ENCODE measurements at places on chromosomes 4 and X.

DNA sequence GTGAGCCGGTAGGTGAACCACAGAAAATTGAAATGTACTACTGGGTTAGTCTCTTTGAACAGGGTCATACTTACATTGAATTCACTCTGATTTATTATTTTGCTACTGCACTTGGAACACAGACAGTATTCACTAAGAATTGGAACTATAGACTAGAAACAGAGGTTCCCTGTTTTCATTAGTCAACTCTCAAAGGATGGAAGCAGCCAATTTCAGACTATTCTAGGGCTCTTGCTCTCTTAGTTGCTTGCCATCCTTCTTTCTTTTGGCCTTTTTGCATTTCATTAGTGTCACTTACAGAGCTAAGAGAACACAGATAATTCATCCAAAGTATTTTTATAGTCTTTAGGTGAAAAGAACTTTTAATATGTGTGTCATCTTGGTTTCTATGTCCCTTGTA, 52.6 kb downstream of the SHROOM3 start:
- DNase-seq = no peak

DNA sequence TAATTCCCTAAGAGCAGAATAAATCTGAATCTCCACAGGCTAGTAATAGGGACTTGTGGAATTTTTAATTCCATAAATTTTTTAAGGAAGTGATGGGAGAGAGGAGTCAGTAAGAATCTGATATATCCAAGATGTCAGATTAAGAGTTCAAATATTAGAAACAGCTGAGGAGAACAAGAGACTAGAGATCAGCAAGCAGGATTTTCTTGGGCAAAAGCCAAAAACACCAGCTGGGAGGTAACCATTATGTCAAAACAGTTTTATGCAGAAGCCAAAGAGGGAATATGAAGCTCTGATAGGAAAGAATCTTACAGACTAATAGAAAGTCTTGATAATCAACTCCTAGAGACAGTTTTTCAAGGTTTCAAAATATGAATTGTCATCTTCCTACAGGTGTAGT, 72.2 kb upstream of the RBPJ start:
- DNase-seq = no peak

GRCh38 chrX:73963682-73964081, 340.3 kb upstream of the ZCCHC13 start:
- DNase-seq = no peak

DNA sequence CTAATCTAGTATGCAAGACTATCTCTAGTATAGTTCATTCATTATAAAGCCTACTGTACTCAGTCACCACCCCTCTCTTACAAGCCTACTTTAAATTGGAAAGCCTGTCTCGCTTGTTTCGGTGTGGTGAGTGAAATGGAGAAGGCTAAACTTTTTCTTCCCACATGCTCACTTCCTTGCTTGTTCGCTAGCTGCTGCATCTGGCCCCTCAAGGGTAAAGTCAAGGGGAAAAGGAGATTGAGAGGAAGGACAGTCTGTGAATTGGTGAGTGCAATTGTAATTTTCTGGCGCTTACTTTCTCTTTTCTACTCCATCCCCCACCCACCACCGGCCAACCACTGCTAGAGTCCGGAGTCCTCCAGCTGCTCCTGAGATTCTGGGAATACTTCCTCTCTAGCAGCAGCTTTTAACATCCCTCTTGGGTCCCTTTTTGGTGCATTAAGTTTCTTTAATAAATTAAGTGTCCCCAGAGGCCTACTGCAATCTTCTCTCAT, 12.1 kb upstream of the ARAP2 start:
- DNase-seq = no peak

GRCh38 chr4:23853986-23854660, 35.7 kb downstream of the PPARGC1A start:
- DNase-seq = no peak

- peak; percentile 78 for DNase-seq
Observed at GRCh38 chr4:183986971-183987946, 82.2 kb downstream of the STOX2 start.

DNA sequence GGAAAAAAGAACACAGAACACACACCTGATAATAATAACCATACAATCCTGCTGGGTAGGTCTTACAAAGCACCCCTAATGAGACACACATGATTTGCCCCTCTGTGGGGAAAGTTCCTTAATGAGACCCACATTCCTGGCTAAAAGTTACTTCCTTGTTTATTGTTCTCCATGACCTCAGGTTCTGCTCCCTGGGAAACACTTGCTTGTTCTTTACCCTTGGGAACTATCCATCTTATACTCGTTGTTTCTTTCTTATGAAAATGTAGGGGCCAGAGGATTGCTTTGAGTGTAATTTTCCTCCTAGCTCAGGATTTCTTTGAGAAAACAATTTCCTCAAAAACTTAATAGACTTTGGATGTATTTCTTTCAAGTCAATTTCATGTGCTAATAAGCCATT, 52.1 kb upstream of the PCDH10 start:
- DNase-seq = no peak

GRCh38 chr4:4780729-4781244, 78.7 kb upstream of the MSX1 start:
- peak; percentile 23 for DNase-seq

DNA sequence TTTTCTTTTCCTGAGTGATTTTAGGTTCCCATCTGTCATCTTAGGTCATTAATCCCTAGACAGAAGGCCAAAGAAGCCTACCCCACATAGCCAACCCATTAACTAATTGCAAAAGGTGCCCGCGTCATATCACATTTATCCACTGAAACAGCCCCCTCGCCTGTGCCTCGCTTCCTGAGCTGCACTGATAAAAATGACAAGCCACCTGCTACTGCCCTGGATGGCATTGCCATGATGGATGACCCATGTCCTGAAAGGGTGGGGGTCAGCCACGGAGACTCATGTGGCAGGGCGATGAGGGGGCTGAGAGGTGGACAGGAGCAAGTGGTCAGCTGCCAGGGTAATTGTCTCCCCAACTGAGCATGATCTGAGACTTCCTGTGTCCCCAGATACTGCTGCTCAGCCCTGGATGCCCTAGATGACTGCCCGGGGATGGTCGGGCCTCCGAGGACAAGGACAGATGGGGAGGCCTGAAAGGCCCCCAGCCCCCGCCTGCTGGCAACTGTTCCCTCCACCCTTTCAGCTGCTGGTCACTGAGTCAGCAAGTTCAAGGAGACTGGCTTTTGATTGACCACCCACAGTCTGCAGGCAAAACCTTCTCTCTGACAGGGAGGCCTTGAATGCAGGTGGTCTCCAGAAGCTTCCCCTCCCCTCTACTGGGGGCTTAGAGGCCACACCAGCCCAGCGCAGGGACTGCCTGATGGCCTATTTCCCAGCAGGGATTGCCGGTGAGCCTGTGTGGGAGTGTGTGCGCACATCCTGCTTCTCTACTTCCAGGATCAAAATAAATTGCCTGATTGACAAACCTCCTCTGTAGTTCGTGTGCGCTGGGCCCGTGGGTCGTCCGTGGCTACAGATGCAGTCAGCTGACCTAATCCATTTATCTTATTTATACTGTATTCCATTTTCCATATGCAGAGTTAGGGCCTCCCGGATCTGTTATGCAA, 496.3 kb downstream of the BCOR start:
- no peak for DNase-seq

- no peak for DNase-seq
Observed at GRCh38 chr4:161929956-161930355, 233.8 kb downstream of the FSTL5 start.

GRCh38 chr4:56612282-56612681, 68.8 kb downstream of the HOPX start:
- DNase-seq = no peak

GRCh38 chrX:21479695-21480270, 105.6 kb downstream of the CNKSR2 start:
- peak; percentile 21 for DNase-seq

DNA sequence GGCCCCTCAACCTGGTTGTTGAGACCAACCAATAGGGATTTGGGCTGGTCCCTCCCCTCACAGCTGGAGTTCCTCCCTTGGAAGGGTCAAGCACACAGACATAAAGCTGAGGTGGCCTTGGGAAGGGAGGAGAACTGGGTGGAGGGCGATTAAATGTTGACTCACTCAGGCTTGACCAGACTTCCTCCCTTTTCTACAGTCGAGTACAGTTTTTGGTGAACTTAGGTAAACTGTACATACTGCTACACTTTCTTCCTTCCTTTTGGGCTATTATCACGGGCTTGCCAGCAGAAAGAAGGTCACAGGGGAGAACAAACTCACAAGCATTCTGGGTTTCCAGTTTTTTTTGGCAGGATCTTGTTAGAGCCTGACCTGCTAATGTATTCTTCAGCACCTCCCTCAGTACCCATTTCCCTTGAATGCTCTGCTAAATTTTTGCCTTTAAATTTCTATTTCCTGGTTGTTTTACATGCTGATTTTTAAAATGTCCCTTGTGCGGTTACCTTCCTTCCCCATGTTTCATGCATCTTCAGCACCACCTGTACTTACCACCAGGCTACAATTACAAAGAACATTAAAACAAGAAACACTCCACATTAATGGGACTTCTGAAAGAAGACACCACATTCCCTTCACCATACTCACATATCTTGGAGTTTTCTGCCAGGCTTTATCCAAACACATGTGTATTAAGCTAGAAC, 135.2 kb upstream of the RASGEF1B start:
- DNase-seq = peak; percentile 8

DNA sequence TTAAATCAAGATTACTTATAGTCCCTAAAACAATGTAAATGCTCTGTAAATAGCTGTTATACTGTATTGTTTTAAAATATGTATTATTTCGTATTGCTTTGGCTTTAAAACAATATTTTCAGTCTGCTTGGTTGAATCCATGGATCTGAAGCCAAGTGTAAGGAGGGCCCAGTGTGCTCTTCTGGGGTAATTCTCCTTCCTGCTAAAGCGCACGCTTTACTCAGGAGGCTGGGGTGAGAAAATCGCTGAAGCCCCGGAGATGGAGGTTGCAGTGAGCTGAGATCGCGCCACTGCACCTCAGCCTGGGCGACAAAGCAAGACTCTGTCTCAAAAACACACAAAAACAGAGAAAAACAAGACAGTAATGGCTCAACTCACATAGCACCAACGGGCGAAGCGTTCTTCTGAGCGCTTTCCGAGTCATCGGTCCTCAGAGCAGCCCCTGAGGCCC, 391 bp upstream of the IDUA start:
- no peak for DNase-seq

DNA sequence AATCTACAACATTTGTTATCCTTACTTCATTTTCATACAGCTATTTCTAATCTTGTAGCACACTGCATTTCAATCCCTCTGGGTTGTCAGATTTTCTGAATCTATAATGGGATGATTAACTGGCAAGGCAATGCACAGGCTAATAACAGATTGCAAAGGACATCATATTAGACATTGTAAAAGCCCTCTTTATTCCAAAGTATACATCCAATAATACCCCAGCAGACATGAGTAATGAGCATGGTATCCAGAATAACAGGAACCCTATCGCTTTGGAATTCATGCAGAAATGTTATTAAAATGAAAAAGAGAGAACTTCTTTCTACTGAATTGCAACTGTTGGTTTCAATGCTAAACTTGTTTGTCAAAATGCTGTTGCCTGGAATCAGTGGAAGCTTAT, 122.9 kb downstream of the C4orf33 start:
- DNase-seq = no peak

DNA sequence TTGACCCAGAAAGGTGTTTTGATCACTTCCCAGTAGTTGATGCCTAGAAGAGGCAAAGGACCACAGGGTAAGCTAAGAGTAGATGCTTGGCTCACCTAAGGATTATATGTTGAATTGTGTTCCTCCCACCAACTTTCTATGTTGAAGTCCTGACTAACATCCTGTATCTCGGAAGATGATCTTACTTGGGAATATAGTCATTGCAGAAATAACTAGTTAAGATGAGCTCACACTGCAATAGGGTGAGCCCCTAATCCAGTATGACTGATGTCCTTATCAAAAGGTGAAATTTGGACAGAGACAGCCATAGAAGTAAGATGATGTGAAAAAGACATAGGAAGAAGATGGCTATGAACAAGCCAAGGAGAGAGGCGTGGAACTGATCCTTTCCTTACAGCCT, 3.3 kb upstream of the HMGB2 start:
- no peak for DNase-seq

DNA sequence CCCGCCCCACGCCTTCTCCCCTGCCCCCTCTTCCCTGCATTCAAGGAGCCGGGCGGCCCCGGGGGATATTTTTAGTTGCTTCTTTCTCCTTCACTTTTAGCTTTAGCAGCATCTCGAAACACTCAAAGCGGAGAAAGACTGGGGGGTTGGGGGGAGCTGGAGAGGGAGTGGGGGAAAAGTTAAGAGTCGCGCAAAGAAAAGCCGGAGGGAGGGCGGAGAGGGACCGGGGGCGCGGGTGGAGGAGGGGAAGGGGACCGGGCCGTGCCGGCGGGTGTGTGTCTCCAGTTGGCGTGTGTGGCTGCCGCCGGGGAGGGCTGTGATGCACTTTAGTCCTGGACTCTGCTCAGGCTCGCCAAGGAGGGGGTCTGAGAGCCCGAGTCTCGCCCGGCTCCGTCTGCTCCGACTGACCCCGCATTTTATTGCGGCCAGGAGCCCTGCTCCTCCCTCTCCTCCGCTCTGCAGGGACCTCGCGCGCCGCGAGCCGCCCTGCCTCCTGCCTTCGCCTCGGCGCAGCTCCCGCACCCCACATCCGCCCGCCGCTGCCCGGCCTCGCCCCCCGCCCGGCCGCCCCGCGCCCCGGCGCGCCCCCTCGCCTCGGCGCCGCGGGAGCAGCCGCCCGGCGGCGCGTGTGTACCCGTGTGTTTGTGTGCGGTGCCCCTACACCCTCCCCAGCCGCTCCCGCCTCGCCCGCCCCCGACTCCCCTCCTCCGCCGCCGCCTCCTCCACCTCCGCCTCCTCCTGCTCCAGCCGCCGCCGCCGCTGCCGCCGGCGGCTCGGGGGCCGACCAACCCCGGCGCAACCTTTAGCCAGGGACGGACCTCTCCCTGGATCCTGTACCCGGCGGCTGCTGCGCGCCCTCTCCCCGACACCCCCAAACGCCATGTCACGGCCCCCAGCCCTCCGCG, 1.4 kb downstream of the ZNF827 start:
- DNase-seq = no peak

GRCh38 chr4:113384600-113384999, 335.1 kb downstream of the ANK2 start:
- peak; percentile 70 for DNase-seq

DNA sequence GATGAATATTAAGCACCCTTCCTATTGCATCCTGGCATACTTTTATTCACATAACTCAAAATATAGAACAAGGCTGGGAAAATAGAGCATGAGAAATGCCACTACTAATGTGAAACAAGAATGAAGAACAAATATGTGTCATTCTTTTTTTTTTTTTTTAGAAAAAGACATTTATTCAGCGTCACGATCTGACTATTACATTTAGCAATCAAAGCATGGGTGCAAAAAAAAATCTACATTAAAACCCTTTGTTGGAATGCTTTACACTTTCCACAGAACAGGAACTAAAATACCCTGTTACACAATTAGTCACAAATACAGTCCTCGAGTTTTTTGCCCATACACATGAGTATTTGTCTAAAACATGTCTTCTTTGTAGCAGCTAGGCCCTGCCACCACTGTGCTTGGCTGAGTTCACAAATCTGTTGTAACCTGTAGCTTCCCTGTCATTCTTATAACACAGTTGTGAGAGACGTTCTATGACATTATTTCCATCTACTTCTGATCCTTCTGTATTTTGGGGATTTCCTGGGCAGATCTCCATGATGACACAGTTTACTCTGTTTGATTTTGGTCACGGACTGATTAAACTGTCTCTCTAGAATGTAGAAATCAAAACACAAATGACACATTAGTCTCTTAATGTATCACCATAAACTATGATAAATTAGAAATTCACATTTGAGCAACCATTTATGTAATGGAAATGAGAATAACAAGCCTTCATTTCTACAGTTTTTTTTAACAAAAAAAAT, 9.4 kb upstream of the TET2 start:
- no peak for DNase-seq

- DNase-seq = no peak
Observed at GRCh38 chrX:86066998-86067397, 19.6 kb upstream of the CHM start.

- no peak for DNase-seq
Observed at GRCh38 chrX:78378476-78379115, 51.2 kb upstream of the CYSLTR1 start.
